EL (cell line): ENCODE measurements at places on chromosomes 1 and 21.

GRCh38 chr1:32496127-32496526 lies 31.3 kb downstream of the ZBTB8B start:
- DNase-seq: peak; percentile 58

GRCh38 chr1:221435504-221435904 lies 306.4 kb downstream of the DUSP10 start:
- DNase-seq: peak; percentile 60

DNA sequence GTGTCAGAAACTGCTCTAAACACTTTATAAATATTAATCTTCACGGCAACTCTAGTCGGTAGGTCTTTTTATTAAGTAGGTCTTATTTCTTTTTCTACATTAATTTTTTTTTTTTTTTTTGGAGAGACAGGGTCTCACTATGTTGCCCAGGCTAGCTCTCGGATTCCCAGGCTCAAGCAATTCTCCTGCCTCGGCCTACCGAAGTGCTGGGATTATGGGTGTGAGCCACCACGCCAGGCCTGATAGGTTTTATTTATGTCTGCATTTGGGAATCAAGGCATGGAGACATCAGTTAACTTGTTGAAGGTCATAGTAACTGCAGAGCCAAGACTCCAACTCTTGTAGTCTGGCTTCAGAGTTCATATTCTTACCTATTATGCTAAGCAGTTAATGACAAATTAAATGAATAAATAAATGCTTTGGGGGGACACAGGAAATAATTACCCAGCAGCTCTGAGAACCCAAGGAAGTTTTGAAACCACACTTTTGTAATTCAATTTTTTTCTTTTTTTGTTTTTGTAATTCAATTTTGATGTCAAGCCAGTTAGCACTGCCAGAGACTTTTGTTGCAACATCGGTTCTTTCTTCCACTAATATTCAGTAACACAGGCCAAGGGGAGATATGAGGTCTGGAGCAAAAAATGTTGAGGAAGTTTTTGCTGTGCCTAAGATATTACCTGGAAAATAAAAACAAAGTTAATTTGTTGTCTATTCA lies 9.4 kb upstream of the UAP1 start:
- DNase-seq: no peak

DNA sequence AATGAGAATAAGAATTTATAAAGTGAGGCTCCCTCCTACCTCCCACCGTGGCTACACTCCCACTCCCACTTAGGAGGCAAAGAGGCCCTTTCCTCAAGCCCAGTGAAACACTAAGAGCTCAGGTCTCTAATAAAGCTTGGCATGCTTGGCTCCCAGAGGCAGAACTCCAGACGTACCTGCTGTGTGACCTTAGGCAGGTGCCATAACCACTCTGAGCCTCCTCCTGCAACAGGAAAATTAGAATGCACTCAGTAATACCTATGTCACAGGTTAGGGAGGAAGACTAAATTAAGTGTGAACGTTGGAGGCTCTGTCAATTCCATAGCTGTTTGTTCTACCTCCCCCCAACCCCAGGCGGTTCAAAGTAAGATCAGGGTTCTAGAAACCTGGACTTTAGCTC lies 16.5 kb upstream of the SLC26A9 start:
- DNase-seq: no peak

DNA sequence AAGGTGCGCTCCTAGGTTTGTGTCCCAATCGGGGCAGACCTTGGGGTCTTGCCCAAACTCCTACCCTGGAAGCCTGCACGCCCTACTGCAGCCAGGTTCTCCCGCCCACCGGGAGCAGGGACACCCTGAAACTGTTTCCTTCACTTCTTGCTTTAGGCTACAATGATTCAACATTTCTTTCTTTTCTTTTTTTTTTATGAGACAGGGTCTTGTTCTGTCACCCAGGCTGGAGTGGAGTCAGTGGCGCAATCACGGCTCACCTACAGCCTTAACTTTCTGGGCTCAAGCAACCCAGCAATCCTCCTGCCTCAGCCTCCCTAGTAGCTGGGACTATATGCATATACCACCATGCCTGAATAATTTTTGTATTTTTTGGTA lies 75.8 kb downstream of the ITPKB start:
- no peak for DNase-seq

GRCh38 chr1:221174330-221174993 lies 295.2 kb downstream of the HLX start:
- DNase-seq: no peak

DNA sequence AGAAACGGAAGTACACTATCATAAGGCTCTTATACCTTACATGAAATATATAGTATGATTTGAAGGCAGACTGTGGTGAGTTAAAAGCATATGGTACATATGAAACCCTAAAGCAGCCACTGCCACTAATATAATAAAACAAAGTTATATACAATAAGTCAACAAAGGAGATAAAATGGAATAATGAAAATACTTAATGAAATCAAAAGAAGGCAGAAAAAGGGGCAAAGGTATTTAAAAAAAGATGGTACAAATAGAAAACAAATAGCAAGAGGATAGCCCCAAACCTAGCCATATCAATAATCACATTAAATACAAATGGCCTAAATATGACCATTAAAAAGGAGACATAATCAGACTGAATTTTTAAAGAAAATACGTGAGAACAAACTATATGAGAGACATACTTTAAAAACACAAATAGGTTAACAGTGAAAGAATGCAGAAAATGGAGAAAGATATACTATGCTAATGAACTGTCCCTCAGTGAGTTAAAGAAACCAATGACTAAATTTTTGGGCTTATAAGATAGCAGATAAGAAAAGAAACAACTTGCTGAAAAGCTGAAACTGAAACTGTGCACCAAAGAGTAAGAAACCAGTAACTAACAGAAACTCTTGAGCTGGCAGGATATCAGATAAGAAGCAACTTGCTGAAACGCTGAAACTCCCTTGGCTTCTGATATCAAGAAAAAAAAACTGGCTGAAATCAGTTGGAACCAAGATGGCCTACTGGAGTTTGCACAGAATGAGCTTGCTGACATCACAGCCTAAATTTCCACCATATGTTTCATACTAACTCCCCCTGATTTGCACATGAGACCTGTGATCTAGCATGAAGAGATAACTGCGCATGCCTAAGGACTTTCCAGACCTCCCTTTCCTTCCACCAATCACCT lies 44.3 kb upstream of the IL10 start:
- no peak for DNase-seq

DNA sequence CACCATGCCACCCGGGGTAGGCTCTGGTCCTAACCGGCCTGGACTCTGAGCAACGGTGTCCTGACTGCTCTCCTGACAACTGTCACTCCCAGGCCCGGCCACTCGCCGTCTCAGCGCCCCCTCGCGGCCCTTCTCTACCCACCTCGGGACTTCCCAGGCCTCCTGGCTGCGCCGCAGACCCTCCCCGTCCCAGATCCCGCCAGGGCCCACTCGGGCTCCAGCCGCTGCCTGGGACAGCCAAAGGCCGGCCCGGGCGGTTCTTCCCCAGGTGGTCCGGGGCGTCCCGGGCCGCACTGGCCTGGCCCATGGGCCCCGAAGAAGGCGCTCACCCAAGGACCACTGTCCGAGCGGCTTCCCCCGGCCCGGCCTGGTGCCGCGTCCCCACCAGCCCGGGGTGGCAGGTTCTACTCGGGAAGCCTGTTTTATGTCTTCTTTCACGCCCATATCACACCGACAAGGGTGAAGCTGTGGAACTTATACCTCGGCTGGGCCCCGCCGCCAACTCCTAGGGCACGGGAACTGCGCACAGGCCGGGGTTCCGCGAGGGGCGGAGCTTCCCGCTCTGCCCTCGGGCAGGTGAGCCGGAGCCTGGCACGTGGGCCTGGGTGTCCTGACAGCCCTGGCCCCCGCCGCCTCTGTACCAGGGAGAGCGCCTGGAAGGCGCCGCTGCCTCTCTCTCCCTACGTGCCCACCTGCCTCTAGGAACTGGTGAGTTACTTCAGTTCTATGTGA lies 138.3 kb downstream of the TTLL7 start:
- DNase-seq: peak; percentile 4
